ENCODE measurements at places on chromosomes 6 and 20.

GRCh38 chr6:93350774-93351173, 68.6 kb downstream of the EPHA7 start:
- no peak for DNase-seq

GRCh38 chr6:125584468-125584939, 164.9 kb upstream of the HEY2 start:
- DNase-seq = no peak

GRCh38 chr6:130913120-130913519, 85.9 kb downstream of the SMLR1 start:
- peak; percentile 31 for DNase-seq

DNA sequence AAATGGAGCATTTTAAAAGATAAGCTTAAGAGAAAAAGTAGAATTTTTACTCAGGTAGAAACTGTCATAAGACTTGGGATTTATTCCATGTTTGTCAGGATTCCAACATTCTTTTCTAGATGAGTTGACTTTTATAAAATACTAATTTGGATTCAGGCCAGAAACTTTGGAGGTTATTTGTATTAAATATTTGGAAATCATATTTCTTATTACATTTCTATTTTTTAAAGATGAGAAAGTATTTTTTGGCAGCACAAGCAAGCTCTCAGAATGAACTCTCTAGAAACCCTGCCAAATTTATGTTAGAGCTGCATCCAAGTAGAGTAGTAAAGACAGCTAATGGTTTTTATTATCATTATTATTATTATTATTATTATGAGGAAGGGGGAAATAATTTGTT, 1014.9 kb upstream of the GJE1 start:
- DNase-seq = no peak

DNA sequence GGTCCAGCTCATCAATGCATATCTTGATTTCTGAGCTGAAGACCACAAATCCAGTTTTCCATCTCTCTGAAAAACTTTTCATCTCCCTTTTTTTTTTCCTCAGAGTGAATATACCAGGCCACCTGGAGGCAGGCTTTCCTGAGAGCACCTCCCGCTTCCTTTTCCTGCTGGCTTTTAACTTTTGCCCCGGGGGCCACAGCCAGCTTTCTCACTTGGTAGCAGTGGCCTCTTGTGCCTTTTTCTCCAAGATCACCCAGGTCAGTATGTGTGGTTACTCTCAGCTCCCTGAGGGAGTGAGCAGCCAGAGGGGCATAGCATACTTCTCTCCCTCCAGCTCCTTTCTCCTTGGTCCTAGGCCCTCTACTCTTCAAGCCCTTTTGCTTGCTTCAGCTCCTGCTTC, at the start of gene BTN1A1:
TSS of gene BTN1A1 (plus strand) at position 202 of the 400 bp plus-strand sequence. CDS start 984 bp downstream, outside the sequence.
- no peak for DNase-seq

DNA sequence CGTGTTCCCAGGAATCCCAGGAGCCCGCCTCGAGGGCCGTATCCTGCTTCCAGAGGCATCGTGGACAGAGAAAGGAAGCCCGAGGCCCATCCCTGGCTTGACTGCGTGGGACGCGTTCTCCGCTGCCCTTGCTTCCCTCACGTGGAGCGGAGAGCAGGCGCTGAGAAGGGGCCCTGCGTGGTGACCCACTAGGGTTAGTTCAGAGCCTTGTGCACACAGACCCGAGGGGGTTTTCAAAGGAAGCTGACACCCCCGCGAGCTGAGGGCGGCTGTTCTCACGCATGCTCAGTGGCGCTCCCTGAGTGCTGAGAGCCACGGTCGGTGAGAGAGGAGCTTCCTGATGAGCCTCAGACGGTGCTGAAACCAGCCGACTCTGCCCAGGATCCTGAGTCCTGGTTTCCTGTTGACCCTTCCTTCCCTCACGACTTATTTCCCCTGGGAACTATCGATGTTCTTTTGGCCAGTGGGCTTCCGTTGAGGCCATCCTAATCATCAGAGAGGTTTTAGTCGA, 28.9 kb upstream of the CCR6 start:
- DNase-seq = no peak

DNA sequence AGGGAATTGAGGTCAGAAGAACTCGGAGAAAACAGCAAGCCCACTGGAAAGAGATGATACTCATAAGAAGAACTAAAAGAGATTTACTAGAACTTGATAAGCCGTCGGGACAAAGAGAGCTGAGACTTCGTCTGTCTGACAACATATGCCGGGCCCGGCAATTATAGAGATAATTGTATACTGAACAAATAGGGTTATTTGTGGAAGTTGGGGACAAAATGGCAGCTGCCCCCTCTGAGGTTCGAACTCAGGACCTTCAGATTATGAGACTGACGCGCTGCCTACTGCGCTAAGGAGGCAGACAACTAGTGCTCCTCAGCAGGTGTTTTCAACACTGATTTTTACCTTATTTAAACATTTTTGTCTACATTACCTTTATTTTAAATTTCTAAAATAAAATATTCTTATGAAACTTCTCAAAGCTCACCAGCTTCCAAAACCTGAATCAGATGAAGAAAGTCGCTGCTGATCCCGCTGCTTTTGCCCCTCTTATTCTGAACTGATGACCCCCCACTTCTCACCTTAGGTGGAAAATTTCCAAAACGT, 29.3 kb upstream of the TRIM27 start:
- DNase-seq = peak; percentile 22

DNA sequence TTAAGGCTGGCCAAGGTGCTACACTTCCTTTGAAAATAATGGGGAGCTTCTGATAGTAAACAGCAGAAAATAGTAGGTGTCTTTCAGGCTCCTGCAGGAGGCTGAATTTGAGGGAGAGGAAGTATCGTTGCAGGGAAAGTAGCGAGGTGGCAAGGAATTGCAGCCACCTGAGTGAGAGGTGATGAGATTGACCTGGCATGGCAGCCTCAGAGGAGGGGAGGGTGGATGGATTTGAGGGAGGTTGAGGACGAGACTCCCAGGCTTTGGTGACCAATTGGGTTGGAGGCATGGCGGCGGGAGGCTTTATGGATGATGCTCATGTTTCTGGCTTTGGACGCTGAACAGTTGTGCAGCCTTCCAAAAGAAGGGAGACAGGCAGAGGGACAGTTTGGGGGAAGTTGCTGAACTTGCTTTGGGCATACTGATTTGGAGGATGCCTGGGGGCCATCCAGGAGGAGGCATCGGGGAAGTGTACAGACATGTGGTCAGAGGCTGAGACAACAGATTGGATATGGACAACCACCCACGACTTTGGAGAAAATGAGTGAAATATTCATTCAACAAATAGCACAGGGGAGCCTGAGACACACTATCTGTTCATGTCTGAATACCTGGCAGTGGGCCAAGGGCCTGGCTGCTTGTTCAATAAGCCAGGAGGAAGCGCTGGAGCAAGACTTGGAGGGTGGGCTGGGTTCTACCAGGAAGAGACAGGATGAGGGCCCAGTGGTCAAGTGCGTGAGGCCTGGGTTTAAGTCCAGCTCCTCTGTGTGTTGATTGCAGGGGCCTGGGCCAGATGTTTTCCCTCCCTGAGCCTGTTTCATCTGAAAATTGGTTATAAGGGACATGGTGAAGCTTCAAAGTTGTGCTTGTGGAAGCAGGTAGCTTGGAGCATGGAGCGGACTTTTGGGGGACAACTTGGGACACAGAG, 113.2 kb downstream of the CEBPB start:
- DNase-seq = no peak

- no peak for DNase-seq
These were observed 347.2 kb downstream of the TAF4 start for GRCh38 chr20:61718361-61719005.

GRCh38 chr6:106963544-106963943, 11.0 kb downstream of the CD24 start:
- no peak for DNase-seq

DNA sequence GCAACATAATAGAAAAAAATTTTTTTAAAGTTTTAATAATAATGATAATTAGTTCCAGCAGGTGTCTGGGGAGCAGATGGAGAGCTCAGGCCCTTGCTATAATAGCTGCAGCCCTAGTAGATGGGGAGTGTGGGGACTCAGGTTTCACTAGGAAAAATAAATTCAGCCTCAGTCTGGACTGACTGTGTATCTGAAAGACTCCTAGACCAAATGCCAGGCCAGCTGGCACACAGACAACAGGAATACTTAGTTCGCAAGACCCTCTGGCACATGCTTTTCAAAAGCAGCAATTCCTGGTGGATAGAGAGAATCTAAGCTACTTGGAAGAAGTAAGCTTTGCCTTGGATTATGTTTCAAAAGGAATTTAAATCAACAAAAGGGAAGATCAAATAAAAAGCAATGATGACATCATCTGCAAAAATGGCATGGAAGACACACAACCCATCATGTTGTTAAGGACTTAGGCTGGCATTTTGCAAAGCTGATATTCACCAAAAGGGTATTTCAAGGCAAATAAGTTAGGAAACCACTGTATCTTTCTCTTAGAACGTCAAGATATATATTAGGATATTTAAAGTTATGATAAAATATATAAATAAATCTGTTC, 107.8 kb downstream of the RNGTT start:
- no peak for DNase-seq

DNA sequence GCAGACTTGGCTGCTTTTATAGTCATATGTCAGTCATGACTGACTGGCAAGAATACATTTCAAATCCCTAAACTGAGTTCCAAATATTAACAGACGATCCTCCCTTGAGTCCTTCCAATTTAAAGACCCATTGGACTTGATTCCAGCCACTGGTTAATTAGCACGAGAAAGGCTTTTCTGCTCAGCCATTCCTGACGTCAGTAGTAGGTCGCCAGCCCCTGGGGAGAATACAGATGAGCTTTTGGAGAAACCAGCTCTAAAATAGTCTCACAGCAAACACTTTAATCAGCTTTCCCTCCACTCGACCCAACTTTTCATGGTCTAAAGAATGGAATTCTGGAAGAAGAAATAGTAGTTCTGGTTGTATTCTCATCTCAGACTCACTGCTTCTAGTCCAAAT, 91.6 kb downstream of the SLC22A3 start:
- no peak for DNase-seq

- no peak for DNase-seq
These were observed 6.3 kb downstream of the BMP6 start for GRCh38 chr6:7732228-7732627.

DNA sequence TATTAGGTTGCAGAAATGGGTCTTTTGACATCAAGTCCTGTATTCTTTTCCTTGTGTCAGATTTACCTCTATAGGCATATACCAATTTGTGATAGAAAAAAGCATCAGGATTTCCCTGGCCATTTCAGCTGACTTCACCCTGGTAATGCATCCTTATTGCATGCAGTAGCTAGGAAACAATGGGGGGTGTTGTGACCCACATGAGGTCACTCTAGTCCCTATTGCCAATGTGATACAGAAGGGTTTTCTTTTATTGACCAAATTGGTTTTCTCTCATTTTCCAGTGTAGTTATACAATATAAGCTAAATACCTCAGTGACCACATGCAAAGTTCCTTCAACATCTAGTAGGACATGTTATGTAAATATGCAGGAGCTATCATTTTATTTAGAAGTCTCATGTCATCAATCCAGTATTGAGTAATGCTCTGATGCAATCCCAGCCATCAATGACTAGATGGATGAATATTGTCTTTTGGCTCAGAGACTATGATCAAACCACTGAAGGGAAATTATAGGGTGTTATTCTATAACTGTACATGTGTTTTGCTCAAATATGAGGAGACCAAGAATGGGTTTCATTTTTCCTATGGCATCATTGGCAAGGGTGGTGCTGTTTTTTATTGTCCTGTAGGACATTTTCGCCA, 177.7 kb downstream of the KLHL32 start:
- DNase-seq = no peak

- no peak for DNase-seq
These were observed 19.8 kb downstream of the NFYA start for GRCh38 chr6:41092421-41093140.

GRCh38 chr6:105607636-105608621, 205.0 kb upstream of the PREP start:
- no peak for DNase-seq

GRCh38 chr20:31894980-31895675, 24.7 kb downstream of the TTLL9 start:
- no peak for DNase-seq

- no peak for DNase-seq
These were observed 25.6 kb upstream of the CHMP4B start for GRCh38 chr20:33785503-33785902.
